ENCODE measurements at places on chromosomes 6 and 20. TPM values are rescaled to one million over a fixed set of nuclear protein-coding genes. Genes with fewer than 3 reads are reported as not detected.

The CAGE1 gene
- total RNA-seq, result under 0.01 TPM

The TREM2 gene
- total RNA-seq, result under 0.01 TPM

DNA sequence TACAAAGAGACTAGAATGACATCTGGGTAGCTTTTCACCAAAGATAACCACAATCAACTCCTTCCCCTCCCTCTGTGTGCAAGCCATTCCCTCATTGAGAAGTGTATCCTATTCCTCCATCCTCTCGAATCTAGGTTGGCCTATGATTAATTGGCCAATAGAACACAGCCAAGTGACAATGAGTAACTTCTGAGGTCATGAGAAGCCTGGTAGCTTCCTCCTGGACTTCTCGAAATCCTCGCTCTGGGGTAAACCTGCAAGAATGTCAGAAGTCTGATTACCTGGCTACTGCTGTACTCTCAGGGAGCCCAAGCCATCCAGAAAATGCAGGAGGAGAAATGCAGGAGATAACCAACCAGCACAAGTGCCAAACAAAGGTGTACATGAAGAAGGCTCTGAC, 13.1 kb downstream of the ARHGAP18 start:
- no peak for DNase-seq

GRCh38 chr6:86152546-86152945, 509.9 kb upstream of the SYNCRIP start:
- no peak for DNase-seq

The POU3F2 gene
- total RNA-seq, result not detected

DNA sequence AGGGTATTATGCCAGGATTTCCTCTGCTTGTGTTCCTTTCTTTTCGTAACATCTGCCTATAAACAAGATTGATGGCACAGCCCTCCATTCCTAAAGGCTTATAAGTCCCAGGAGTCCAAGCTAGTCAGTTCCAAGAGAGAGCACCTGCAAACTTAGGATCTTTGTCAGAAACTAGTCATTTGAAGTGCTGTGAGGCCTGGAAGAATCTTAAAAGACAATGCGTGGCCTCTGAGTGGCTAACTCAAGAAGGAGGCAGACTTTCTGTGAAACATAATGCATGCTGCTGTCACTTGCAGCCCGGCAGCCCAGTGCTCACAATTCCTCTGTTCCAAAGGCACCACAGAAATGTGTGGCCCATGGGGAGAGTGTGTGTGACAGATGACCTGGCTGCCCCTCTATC, 135.0 kb upstream of the SUPT3H start:
- DNase-seq, result no peak

- no peak for DNase-seq
These were observed 6.3 kb downstream of the RBBP8NL start for GRCh38 chr20:62420846-62421715.

DNA sequence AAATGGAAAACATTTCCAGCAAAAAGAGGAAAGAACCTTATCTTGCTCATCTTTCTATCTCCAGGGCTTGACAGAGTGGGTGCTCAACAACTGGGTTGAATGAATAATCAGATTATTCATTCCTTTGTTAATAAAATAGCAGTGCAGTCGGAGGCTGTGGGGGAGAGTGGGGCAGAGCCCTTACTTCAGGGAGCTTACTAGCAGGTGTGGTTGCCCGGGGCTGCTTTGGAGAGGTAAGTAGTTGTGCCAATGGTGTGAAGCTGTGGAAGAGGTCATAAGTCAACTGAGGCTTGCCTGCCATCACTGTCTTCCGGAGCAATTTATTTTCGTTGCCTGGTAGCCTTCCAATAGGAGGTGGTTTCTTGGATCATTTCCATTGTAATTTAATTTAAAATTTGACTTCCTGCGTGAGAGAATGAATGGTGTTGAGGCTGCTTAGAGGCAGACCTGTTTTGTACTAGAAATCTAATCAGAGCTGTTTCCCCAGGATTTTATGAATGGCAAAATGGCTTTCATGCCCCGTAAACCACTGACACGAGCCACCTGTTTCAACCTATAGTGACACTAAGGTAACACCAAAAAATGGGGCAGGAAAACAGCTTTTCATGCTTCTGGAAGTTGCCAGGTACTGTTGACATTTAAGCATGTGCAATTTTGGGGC, 51.4 kb downstream of the ZDHHC14 start:
- no peak for DNase-seq

The COL12A1 gene
- total RNA-seq, result 1,023 TPM

The ASIP gene
- total RNA-seq, result not detected

- DNase-seq, result peak; percentile 70
These were observed 65.1 kb upstream of the CDH4 start for GRCh38 chr20:61186771-61187472.

- DNase-seq, result peak; percentile 72
These were observed 554 bp upstream of the ZSCAN31 start for GRCh38 chr6:28336284-28337120.

DNA sequence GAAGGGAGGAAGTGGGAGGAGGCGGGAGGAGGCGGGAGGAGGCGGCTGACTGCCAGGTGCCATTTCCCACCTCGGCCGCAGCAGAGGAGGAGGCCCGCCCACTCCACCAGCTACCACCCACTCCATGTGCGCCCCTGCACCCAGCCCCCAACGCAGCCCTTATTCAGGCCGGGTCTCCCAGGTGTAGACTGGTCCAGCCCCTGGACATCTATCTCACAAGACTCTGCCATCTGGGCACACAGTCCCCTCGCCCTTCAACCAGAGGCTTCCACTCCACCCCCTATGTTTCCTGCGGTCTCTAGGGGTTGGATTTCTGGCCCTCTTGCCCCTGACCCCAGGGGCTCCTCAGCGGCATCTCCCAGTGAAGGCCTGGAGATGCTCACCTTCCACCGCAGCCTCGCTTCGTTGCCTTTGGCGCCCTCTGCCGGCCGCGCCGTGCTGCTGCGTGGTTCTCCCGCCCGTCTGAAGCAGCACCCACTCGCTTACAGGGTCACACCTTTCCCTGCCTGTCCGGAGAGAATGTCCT, 32.6 kb upstream of the FAM83D start:
- DNase-seq, result peak; percentile 27

DNA sequence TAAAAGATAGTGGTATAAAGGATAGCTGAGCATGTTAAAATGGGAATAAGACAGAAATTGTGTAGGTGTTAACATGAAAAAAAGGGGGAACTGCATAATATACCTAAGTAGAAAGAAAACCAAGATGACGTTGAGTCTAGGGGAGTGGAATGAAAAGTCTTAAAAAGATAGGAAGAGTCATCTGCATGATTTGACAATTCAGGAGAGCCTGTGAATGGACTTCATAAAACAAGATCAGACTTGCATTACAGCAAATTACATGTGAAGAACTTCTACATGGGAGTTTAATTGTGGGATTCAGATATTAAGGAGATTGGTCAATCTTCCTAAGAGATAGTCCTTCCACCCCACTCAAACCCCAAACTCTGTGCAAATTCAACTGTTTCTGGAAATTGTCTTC, 85.5 kb downstream of the WASF1 start:
- DNase-seq, result no peak

The RBBP8NL gene
- not detected for total RNA-seq

The BPI gene
- not detected for total RNA-seq

GRCh38 chr6:91281901-91282300, 695.0 kb upstream of the MAP3K7 start:
- DNase-seq, result peak; percentile 62

GRCh38 chr6:53758496-53758895, 36.3 kb upstream of the LRRC1 start:
- DNase-seq, result no peak

DNA sequence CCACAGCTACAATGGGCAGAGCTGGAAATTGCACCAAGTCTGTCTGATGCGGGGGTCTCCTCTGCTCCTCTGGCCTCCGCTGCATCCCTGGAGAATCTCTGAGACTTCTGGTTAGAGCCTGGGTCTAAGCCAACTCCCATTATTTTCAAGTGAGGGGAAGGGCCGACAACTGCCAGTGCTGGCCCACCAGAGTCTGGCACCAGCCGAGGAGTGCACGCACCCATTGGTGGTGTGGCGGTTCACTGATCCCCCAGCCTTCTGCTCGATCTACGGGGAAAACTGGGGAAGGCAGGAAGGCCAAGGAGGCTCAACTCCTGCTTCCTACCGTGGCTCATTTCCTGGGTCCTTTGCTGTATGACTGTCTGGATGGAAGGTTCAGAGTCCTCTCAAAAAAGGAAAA, 6.2 kb downstream of the NQO2 start:
- DNase-seq, result no peak

DNA sequence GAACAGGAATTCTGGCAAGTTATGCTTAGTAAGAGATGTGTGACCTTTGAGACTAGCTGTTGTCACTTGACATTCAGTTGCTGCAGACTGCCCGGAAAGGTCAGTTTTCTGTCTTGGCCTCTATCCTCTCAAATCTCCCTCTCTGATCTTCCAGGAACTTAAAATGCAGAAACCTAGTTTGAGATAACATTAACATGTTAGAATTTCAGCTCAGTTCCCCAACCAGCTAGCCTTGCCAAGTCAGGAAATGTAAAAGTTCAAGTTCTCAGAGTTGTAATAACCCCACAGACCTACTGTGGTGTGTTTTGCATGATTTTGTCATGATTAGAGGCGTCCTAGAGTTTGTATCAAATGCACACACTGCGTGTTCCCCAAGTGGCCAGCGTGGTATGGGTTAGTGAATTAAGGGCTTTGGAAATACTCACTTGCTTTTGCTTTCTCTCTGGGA, 46.6 kb downstream of the DUSP22 start:
- no peak for DNase-seq

GRCh38 chr6:96304997-96305396, 216.6 kb upstream of the UFL1 start:
- DNase-seq, result no peak

The ZC3H12D gene
- total RNA-seq, result under 0.01 TPM

DNA sequence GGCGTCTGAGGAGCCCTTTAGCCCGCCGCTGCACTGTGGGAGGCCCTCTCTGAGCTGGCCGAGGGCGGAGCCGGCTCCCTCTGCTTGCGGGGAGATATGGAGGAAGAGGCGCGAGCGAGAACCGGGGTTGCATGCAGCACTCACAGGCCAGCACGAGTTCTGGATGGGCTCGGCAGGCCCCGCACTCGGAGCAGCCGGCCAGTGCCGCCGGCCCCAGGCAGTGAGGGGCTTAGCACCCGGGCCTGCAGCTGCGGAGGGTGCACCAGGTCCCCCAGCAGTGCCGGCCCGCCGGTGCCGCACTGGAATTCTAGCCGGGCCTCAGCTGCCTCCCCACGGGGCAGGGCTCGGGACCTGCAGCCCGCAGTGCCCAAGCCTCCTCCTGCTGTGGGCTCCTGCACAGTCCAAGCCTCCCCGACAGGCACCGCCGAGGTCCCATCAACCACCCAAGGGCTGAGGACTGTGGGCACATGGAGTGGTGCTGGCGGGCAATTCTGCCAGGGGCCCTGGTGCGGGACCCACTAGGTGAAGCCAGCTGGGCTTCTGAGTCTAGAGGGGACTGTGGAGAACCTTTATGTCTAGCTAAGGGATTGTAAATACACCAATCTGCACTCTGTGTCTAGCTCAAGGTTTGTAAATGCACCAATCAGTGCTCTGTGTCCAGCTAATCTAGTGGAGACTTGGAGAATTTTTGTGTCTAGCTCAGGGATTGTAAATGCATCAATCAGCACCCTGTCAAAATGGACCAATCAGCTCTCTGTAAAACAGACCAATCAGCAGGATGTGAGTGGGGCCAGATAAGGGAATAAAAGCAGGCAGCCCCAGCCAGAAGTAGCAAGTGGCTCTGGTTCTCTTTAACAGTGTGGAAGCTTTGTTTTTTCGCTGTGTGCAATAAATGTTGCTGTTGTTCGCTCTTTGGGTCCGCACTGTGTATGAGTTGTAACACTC, 329.7 kb upstream of the JARID2 start:
- DNase-seq, result no peak

DNA sequence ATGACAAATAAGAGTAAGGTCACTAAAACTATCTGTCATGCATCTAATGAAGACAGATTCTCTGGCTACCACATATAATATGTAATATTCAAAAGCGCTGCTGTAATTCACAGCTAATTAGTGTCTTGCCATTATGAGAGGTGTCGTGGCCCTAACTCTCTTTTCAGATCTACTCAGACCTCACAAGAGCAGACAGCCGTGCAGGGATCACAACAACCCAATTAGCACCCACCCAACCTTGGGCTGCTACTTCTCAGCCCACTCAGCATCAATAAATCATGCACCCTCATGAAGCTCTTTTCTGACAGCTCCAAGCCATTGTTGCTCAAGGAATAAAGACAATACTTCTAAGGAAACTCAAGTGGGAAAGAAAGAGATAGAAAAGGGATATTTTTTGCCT, 61.5 kb downstream of the FRK start:
- no peak for DNase-seq

DNA sequence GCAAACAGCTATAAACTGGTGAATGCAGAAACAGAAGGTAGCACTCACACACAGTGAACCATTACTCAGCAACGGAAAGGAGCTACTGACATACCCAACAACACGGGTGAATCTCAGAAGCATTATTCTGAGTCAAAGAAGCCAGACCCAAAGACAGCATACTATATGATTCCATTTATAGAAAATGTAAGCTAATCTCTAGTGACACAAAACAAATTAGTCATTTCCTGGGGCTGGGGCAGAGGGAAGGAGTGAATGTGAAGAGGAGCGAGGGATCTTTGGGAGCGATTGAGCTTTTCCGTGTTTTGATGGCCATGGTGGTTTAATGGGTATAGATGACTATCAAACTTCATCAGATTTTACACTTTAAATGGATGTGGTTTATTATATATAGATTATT, 614.6 kb downstream of the DHX35 start:
- DNase-seq, result no peak

DNA sequence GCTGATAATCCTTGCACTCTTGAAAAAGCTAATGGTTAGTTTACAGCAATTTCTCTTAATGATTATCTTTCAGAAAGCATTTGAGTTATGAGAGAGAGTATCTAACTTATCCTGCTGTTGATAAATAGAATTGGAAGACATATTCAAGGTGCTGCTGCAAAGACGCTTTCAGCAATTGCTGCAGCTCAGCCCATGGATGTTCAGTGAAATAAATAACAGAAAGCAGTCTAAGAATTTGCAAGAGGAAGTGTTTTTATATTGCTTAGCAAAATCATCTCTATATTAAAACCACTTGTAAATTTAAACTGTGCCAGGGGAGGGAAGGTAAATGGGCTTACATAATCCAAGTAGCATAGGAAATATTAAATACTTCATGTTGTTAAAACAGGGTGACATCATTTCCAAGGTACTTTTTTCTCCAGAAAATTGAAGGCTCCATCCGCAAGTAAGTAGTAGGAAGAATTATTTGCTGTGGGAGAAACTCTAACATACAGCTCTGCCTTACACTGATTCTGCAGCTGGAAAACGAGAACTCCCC, 188.5 kb downstream of the ADAT2 start:
- no peak for DNase-seq

- peak; percentile 72 for DNase-seq
These were observed 54.5 kb downstream of the STMND1 start for GRCh38 chr6:17156112-17156921.
